Stimulated activated CD8-positive, alpha-beta memory T cell treated with anti-CD3 and anti-CD28 coated beads, Interleukin-7, amount 100 ng/mL, for 1 hour (primary cell): ENCODE measurements at places on chromosomes 4 and X.

DNA sequence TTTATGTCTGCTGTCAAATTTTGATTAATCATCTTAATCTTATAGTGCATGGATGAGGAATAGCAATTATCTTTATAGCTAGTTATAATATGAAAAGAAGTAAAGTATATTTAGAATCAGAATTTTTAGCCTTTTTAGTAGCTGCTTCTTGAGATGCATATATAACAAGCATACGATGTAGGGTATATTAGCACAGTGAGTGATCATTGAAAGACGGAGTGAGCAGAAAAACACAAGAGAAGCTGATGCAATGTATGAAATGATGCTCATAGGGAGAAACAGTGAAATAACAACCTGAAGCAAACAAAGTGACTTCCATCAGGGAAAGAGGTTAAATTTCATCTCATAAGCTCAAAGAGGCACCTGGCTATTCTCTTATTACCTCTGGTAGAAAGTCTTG, 77.0 kb downstream of the GLRA3 start:
- no peak for DNase-seq

DNA sequence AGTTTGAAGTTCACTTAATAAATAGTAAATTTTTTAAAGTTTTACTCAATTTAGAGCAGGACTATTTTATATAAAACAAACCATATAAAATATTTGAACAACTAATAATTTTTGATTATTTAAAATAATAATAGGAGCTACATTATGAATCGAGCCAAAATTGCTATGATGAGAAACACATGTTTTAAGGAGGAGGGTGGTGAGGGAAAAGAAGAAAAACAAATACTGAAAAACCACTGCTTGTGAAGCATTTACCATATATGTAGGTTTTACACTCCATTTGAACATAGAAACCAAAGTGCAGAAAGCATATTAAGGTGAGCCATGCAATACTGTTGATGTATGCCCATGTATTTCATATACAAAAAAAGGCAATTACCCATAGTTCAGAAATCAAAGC, 448.9 kb downstream of the FSTL5 start:
- no peak for DNase-seq

GRCh38 chrX:23699636-23700194, 32.4 kb downstream of the PRDX4 start:
- no peak for DNase-seq

- DNase-seq = no peak
Observed at GRCh38 chr4:10832806-10833628, 148.4 kb upstream of the CLNK start.

DNA sequence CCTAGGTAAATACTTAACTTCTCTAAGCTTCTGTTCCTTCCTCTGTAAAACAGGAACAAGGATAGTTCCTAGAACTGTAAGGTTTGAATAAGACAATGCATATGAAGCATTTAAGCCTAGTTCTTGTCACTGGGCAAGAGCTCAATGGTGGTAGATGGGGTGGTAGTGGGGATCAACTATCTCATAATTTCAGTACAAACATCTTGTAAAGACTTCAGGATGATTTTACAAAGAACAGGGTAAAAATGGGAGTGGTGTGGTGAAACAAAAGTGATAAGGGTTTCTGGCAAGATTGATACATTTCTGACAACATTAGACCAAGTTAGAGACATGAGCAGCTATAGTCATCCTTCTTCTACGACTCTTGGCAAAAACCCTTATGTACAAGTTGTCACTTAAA, 137.8 kb downstream of the SCFD2 start:
- no peak for DNase-seq

DNA sequence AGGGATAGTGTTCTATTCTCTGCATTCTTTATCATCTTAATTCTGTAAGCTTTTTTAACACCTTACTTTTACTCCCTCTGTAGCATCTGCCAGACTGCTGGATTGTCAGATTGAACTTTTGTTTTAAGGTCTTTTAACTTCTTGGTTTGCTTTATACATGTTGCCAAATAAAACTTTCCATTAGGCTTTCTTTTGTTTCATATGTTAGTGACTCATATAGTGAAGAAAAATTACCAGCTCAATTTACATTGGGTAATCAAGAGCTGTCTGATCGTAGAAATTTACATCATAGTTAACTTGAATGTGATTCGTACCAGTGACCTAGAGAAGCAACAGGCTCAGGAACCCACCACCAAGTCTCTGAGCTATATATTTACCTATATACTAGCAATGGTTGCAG, 28.5 kb upstream of the KLHL4 start:
- no peak for DNase-seq

DNA sequence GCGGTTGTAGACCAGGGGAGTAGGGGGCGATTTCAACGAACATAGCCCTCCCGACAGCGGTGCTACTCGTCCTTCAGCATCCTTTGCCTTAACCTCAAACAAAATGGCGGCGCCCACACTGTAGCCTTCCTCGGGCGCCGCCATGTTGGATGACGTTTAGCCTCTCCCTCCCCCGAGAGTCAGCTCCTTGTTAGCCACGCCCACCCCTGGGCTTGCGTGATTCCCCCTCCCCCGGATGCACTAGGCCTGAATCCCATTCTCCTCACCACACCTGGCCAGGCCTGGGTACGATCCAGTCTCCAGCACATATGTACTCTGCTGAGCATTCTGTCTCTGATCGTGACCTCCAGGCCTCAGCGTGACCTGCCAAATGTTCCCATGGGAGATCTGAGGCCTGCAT, 49.0 kb upstream of the ZNF157 start:
- no peak for DNase-seq

- no peak for DNase-seq
Observed at GRCh38 chr4:47672696-47673095, 165.2 kb downstream of the CORIN start.

DNA sequence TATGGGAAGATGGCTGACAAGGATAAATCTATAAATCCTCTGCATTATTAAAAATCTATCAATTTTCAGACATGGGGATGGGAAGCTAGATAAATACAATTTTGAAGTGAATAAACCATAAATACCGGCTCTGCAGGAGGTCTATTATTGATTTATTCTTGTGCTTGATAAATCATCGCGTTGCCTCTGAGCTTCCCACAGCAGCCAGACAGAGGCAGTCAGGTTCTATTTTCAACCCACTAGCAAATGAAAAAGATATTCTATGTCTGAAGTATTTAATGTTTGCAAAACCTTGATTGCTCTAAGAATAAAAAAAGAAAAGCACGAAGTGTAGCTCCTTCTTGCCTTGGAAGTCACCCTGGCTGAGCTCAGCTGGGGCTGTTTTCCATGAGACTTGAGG, 216.2 kb downstream of the DHRSX start:
- DNase-seq = no peak

GRCh38 chr4:84622959-84623358, 40.0 kb downstream of the CDS1 start:
- no peak for DNase-seq

- no peak for DNase-seq
Observed at GRCh38 chr4:66647926-66648325, 897.4 kb downstream of the CENPC start.

DNA sequence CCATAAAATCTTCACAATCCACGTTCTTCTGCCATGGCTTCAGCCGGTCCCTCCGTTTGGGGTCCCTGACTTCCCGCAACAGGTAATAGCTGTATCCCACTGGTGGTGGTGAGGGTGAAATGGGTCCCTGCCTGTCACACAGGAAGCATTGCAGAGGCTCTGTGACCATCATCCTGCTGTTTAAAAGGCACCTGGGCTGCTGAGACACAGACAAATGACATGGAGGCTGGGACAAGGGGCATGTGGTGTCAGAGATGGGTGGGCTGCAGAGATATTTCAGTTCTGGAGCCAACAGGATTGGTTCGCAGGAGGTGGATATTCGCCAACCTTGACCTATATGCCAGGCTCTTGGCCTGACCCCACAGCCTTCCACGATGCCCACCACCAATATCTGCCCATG, 82.1 kb downstream of the JAKMIP1 start:
- no peak for DNase-seq

- no peak for DNase-seq
Observed at GRCh38 chr4:164484551-164484950, 269.4 kb upstream of the SMIM31 start.

DNA sequence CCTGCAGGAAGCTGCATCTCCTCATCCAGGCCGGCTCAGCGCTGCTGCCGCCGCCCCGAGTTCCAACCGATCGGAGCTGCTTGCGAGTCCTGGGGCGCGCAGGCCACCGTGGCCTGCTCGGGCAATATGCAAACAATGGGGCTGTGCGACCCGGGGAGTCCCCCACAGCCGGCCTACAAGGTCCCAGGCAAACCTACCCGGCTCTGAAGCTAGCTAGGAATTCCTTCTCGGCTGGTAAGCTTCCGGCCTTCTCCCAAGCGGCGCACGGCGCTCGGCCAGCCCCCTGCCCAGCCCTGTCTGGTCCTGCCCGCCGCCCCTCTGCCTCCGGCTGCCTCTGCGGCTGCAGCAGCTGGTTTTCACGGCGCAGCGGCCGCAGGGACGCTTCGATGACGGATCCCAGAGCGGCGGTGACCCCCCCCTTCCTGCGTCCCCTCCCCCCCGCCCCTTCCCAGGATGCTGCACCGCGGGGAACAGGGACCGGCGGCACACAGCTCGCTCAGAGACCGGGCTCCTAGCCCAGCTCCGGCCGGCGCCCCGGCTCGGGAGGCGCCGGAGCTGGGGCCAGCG, 59.4 kb downstream of the TSC22D3 start:
- DNase-seq = no peak

GRCh38 chrX:20521222-20521621, 254.5 kb upstream of the RPS6KA3 start:
- no peak for DNase-seq

- no peak for DNase-seq
Observed at GRCh38 chr4:185991770-185992169, 77.2 kb upstream of the TLR3 start.

GRCh38 chr4:181438641-181439040, 804.6 kb upstream of the TENM3 start:
- DNase-seq = no peak

DNA sequence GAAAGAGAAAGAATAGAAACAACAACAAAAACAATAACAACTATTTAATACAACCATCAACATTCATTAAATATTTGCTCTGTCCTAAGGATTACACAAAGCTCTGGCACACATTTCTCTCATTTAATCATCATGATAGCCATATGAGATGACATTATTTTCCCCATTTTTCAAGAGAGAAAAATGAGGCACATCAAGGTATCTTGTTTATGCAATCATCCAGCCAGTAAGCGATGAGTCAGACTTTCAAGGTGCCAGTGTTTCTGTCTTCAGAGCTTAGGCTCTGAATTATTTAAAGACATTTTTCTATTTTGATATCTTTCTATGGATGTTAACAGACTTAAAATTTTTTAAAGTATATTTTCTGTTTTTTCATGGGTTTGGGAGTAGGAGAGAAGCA, 541.8 kb upstream of the SMIM31 start:
- DNase-seq = no peak

- no peak for DNase-seq
Observed at GRCh38 chr4:110046588-110047049, 133.9 kb downstream of the EGF start.

- no peak for DNase-seq
Observed at GRCh38 chr4:124288706-124289486, 423.6 kb downstream of the ANKRD50 start.

- DNase-seq = no peak
Observed at GRCh38 chr4:180539284-180539683, 1703.9 kb upstream of the TENM3 start.

- no peak for DNase-seq
Observed at GRCh38 chr4:4990329-4990728, 28.9 kb downstream of the CYTL1 start.

DNA sequence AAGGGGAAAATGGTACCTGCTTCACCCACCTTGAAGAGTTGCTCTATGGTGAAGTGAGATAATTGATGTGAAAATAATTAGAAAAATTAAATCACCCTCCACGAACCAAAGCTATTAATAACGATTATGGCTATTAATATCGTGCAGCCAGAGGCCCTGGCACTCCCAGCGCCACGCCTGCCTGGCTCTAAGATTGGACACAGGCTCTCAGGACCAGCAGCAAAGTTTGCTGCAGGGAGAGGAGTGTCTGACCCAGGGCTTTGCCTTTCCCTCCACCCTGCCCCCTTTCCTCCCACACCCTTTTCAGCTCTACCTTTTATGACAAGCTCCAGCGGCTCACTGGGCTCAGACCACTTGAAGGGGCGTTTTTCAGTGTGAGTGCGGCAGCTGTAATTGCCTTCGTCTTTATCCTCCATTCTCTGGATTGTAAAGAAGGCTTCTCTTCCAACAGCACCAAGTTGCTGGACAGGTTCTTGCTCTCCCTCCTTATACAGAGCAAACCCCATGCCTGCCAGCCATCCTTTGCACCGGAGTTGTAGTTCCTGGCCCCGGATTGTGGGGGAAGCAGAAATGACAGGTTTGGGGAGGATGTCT, 11.5 kb downstream of the IGSF1 start:
- DNase-seq = no peak

DNA sequence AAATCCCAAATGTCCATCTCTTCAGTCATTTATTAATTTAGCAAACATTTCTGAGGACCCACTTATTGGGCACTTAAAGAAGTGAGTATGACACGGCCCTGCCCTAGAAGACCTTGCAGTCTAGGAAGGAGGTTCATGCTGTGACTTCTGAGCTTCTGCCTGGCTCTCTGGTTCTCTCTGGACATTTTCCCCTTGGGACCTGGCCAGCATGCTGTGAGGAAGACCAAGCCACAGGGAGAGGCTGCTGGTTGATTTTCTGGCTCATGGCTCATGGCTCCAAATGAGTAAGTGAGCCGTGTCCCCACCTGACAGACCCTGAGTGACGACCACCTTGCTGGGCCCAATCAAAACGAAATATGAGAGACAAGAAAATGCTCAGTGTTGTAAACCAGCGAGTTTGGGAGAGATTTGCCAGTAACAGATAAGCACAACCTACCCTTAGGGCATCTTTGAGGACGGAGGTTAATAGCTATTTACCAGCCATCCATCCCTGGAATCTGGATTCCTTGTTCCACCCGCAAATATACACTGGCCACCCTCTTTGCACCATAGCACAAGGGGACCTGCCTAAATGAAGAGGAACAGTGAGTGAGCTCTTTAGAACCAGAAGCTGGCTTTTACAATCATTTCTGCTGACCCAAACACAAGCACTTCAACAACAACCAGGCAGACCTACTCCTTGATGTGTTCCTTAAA, 876 bp downstream of the MPP1 start:
- no peak for DNase-seq

DNA sequence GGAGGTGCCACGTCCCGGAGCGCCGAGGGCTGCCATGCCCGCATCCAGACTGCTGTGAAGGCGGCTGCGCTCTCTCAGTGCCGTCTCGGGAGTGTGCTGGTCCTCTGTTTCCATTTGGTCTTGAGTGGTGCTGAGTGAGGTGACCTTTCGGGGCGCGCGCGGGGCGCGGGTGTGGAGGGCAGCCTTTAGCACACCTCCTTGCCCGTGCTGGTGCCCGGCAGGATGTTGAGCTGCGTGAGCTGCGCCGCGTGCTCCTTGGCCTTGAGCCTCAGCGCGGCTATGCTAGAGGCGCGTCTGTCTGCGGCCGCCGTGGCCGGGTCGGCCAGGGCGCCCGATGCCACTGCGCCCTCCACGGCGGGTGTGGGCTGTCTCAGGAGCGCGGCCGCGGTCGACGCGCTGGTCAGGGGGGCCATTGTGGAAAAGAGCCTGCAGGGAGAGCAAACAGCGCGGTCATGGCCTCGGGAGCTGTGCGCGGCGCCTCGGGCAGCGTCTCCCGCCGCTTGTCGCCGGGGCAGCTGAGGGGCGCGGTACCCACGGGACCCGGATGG, 11.2 kb downstream of the ARX start:
- no peak for DNase-seq
